ENCODE measurements at places on chromosomes 4 and X.
A peak's percentile ranks its signal among the peaks of the same experiment; 100 is the strongest.

- no peak overlapping the region for H3K27ac ChIP-seq
- H3K27me3 ChIP-seq = no peaks in the 10 kb centered on the region
- no peaks in the 10 kb centered on the region for H3K4me1 ChIP-seq
- DNase-seq = no peak
Measured at GRCh38 chr4:105657117-105657765, 51.2 kb downstream of the INTS12 start.

- H3K4me1 ChIP-seq = no peaks in the 10 kb centered on the region
- H3K27me3 ChIP-seq = no peaks in the 10 kb centered on the region
- H3K36me3 ChIP-seq = no peaks in the 10 kb centered on the region
- no peak overlapping the region for H3K27ac ChIP-seq
Measured at GRCh38 chr4:89298155-89298554, 9.4 kb downstream of the GPRIN3 start.

GRCh38 chr4:109051054-109051453, 251.4 kb downstream of the COL25A1 start:
- no peak for DNase-seq
- H3K36me3 ChIP-seq = no peaks in the 10 kb centered on the region
- no peak overlapping the region for H3K27ac ChIP-seq
- H3K27me3 ChIP-seq = no peaks in the 10 kb centered on the region
- H3K4me1 ChIP-seq = peaks cover 2% of the 10 kb centered on the region

GRCh38 chr4:87916626-87917025, 58.9 kb upstream of the SPP1 start:
- DNase-seq = no peak
- no peak overlapping the region for H3K27ac ChIP-seq
- no peaks in the 10 kb centered on the region for H3K27me3 ChIP-seq
- no peaks in the 10 kb centered on the region for H3K36me3 ChIP-seq

DNA sequence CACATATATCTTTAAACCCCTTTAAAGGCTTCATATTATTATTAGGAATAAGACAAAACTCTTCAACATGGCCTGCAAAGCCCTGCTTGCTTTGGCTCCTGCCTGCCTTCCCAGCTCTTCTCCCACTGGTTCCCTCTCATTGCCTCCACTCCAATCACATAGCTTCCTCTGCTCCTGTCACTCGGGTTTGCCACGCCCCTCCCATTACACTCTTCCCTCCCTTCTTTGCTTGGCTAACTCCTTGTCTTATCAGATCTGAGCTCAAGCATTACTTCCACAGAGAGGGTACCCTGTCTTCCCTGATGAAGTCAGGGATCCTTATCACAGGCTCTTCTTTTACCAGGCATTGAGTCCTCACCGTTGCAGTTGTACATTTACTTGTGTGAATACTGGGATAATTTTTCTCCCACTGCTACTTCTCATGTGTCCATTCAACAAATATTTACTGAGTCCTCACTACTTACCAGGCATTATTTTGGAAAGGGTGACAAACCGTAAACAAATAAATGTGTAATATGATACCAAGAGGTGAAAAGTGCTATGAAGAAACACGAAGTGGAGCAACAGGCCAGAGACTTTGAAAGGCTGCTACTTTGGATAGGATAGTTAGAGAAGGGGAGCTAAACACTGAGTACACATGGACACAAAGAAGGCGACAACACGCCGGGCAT, 3.2 kb upstream of the VGLL1 start:
- H3K27me3 ChIP-seq = no peaks in the 10 kb centered on the region
- H3K4me3 ChIP-seq = no peak overlapping the region
- no peak overlapping the region for H3K27ac ChIP-seq
- no peaks in the 10 kb centered on the region for H3K36me3 ChIP-seq
- DNase-seq = no peak
- peaks cover 14% of the 10 kb centered on the region for H3K4me1 ChIP-seq

GRCh38 chr4:27398631-27399310, 538.1 kb downstream of the STIM2 start:
- no peaks in the 10 kb centered on the region for H3K36me3 ChIP-seq
- no peak overlapping the region for H3K27ac ChIP-seq
- H3K4me3 ChIP-seq = no peak overlapping the region
- H3K27me3 ChIP-seq = no peaks in the 10 kb centered on the region

- no peak for DNase-seq
- no peak overlapping the region for H3K27ac ChIP-seq
- H3K27me3 ChIP-seq = no peaks in the 10 kb centered on the region
- no peaks in the 10 kb centered on the region for H3K4me1 ChIP-seq
- no peak overlapping the region for H3K4me3 ChIP-seq
Measured at GRCh38 chrX:10447564-10448214, 172.7 kb downstream of the MID1 start.

DNA sequence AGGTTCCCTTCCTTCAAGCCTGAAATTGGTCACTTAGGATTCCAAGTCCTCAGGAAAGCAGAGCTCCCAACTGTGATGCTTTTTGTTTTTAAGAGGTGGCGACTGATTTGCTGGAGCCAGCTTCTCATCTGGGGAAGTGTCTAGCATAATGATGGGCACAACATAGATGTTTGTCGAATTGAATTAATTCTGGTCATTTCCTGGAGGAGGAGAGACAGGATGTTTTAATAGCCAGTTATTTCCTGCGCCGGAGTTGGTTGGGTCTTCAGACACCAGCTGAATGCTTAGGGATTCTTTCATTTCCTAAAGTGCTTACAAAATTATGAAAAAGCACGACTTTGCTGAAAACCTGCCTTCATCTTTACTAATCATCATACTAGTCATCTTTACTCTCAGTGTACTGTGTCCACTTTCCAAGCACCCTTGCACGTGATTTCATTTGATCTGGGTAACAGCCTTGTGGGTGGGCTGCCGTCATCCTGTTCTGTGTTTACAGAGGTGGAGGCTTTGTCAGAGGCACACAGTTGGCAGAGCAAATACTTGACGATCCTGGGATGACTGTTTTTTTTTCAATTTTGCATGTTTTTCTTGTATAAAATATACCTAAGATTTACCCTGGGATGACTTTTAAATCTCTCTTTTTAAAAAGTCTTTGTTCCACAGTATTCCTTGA, 49.5 kb downstream of the RGS12 start:
- H3K27ac ChIP-seq = no peak overlapping the region
- no peaks in the 10 kb centered on the region for H3K36me3 ChIP-seq
- H3K4me1 ChIP-seq = peaks cover 12% of the 10 kb centered on the region
- no peak for DNase-seq
- no peak overlapping the region for H3K4me3 ChIP-seq

GRCh38 chr4:860561-860960, 34.6 kb upstream of the CPLX1 start:
- no peaks in the 10 kb centered on the region for H3K27me3 ChIP-seq
- peak; percentile 17 for DNase-seq
- H3K27ac ChIP-seq = no peak overlapping the region

- peak overlapping the region; percentile 85 for H3K4me3 ChIP-seq
- H3K27ac ChIP-seq = peak overlapping the region; percentile 84
- DNase-seq = peak; percentile 49
- H3K4me1 ChIP-seq = peaks cover 10% of the 10 kb centered on the region
- no peaks in the 10 kb centered on the region for H3K27me3 ChIP-seq
Measured at GRCh38 chr4:1683261-1683735, 815 bp downstream of the FAM53A start.

GRCh38 chr4:148078061-148078460, 346.2 kb downstream of the ARHGAP10 start:
- H3K4me1 ChIP-seq = peaks cover 29% of the 10 kb centered on the region
- peaks cover 38% of the 10 kb centered on the region for H3K36me3 ChIP-seq
- DNase-seq = no peak
- H3K27me3 ChIP-seq = no peaks in the 10 kb centered on the region
- H3K4me3 ChIP-seq = no peak overlapping the region
- no peak overlapping the region for H3K27ac ChIP-seq

DNA sequence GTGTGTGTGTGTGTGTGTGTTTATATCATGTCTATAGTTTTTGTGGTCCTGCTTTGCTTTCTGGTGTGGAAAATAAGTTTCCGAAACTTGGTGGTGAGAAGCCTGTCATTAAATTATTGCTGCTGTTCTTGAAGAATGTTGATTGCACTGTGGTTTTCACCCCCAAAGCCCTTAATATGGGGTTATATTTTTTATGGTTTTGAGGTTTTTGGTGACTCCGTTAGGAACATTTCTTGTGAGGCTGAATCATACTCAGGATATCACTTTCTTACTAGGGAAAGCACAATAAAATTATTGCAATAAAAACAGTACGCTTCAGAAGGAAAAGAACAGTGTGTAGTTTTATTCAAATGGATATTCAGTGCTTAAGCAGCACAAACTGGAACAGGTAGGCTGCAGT, 539.1 kb upstream of the MAGEB18 start:
- H3K4me3 ChIP-seq = no peak overlapping the region
- H3K27ac ChIP-seq = no peak overlapping the region
- no peaks in the 10 kb centered on the region for H3K36me3 ChIP-seq
- no peaks in the 10 kb centered on the region for H3K27me3 ChIP-seq
- no peak for DNase-seq
- no peaks in the 10 kb centered on the region for H3K4me1 ChIP-seq

DNA sequence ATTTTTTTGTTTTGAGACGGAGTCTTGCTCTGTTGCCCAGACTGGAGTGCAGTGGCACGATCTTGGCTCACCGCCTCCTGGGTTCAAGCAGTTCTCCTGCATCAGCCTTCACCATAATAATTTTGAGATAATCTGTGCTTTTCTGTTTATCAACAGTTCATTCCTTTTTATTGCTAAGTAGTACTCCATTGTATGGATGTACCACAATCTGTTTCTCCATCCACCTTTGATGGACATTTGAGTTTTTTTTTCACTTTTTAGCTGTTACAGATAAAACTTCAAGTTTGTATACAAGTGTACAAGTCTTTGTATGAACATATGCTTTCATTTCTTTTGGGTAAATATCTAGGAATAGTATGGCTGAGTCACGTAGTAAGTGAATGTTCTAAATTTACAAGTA, 9.0 kb downstream of the FUNDC2 start:
- H3K36me3 ChIP-seq = no peaks in the 10 kb centered on the region
- DNase-seq = no peak
- no peak overlapping the region for H3K4me3 ChIP-seq
- no peaks in the 10 kb centered on the region for H3K4me1 ChIP-seq

GRCh38 chr4:56147371-56147770, 198.6 kb downstream of the CEP135 start:
- H3K27ac ChIP-seq = no peak overlapping the region
- DNase-seq = no peak
- H3K36me3 ChIP-seq = no peaks in the 10 kb centered on the region
- no peak overlapping the region for H3K4me3 ChIP-seq
- H3K27me3 ChIP-seq = no peaks in the 10 kb centered on the region

GRCh38 chr4:5184606-5185005, 133.3 kb downstream of the STK32B start:
- DNase-seq = no peak
- no peaks in the 10 kb centered on the region for H3K36me3 ChIP-seq
- H3K27ac ChIP-seq = no peak overlapping the region
- no peaks in the 10 kb centered on the region for H3K4me1 ChIP-seq
- H3K27me3 ChIP-seq = no peaks in the 10 kb centered on the region

DNA sequence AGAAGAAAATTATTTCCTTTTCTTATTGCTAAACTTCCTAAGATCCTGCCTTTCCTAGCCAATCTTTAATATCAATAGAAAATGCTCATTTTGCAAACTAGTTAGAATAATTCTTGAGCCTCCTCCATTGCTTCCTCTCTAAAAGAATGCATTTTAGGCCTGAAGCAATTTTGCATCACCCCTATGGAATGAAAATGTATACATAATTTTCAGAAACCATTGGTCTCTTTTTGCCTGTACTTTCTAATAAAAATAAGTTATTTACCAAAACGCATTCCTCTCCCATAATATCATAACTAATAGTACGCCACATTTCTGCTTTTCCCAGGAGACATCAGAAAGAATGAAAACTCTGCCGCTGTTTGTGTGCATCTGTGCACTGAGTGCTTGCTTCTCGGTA, 1.7 kb downstream of the MUC7 start:
- H3K36me3 ChIP-seq = no peaks in the 10 kb centered on the region
- no peak overlapping the region for H3K27ac ChIP-seq
- H3K4me3 ChIP-seq = no peak overlapping the region
- no peak for DNase-seq
- H3K4me1 ChIP-seq = no peaks in the 10 kb centered on the region
- no peaks in the 10 kb centered on the region for H3K27me3 ChIP-seq

DNA sequence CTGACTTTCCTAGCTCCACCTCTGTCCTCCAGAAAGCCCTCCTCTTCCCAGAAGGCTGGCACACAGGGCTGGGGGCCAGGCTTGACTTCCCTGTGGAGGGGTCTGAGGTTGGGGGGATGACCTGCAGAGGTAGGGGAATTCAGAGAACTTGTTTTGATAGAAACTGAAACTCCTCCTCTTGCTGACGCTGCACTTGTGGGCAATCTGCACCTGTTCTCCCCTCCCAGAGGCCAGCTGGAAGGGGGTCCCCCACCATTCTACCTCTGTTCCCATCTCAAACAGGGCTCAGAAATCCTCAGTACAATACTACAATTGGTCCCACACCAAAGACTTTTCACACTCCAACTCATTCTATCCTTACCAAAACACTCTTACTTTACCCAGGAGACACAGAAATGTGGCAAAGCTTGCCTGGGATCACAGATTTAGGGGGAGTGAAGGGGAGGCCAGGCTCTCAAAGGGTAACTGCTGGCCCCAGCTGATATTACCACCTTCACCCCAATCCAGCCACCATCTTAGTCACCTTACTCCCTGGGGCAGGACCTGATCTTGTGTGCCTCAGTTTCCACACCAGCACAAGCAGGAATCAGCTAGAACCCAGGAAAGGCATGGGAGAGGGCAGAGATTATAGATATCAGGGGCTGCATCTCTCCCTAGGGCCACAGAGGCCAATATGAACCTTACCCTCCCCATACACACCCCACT, 18.5 kb downstream of the OTUD5 start:
- peaks cover 7% of the 10 kb centered on the region for H3K36me3 ChIP-seq
- DNase-seq = no peak
- no peak overlapping the region for H3K4me3 ChIP-seq

- H3K4me3 ChIP-seq = no peak overlapping the region
- H3K4me1 ChIP-seq = no peaks in the 10 kb centered on the region
- DNase-seq = no peak
- no peak overlapping the region for H3K27ac ChIP-seq
- no peaks in the 10 kb centered on the region for H3K27me3 ChIP-seq
Measured at GRCh38 chr4:70629469-70630090, 1.0 kb downstream of the ENAM start.

DNA sequence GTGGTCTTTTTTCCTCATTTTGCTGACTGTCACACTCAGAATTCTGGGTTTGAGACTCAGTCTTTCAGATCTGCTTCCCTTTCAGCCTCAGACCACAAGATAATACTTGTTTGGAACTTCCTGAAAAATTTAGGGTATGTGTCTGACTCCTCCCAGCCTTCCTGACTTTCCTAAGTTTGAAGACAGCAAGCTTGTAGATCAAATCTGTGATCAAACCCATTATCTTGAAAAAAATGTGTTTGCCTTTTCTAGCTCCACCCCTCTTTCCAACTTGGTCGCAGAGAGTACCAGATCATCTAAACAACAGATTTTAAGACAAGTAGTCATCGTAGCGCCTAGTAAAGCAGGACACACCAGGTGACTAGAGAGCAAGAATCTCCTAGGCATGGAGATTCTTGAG, 9.9 kb downstream of the BCAP31 start:
- peaks cover under 1% of the 10 kb centered on the region for H3K4me1 ChIP-seq
- H3K4me3 ChIP-seq = no peak overlapping the region
- H3K36me3 ChIP-seq = peaks cover 37% of the 10 kb centered on the region
- H3K27ac ChIP-seq = no peak overlapping the region
